ENCODE measurements at places on chromosomes 6 and 20.
A peak's percentile ranks its signal among the peaks of the same experiment; 100 is the strongest.

GRCh38 chr20:62808211-62808865 lies 3.7 kb downstream of the OGFR start:
- peak; percentile 68 for DNase-seq

DNA sequence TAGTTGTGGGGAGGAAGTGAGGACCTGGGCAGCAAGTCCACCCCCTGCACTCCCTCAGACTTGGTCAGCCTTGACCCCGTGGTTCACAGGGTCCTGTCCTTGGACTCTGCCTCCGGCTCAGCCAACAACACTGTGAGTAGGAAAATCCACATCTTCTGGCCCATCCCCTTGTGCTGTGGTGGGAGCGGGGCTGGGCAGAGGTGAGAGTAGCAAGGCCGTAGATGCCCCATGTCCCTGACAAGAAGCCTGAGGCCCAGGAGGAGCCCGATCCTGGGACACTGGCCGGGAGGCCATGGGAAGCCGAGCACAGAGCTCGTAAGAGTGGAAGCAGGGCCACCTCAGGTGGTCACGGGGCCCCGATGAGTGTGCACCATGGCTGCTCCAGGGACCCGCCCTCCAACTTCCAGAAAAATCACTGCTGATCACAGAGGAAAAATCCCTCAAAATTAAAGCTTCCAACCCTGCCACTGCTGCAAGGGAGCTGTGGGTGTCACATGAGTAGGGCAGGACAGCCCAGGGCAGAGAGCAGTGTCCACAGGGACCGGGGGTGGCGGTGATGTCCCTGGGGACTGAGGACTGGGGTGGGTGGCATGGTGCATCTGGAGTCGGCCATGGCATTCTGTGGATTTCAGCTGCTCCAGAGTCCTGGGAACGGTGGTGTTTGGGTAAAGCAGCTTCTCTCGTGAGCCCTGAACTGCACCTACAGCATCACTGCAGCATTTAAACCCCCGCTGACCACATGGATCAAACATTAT lies 189.4 kb downstream of the DLL1 start:
- DNase-seq, result no peak

GRCh38 chr6:46891252-46891795 lies 30.4 kb downstream of the ADGRF5 start:
- DNase-seq, result no peak

- no peak for DNase-seq
These were observed 54.1 kb upstream of the TULP1 start for GRCh38 chr6:35566794-35567193.

GRCh38 chr6:723540-723939 lies 30.6 kb upstream of the EXOC2 start:
- no peak for DNase-seq

- DNase-seq, result no peak
These were observed 151.4 kb downstream of the CEBPB start for GRCh38 chr20:50341880-50342637.

DNA sequence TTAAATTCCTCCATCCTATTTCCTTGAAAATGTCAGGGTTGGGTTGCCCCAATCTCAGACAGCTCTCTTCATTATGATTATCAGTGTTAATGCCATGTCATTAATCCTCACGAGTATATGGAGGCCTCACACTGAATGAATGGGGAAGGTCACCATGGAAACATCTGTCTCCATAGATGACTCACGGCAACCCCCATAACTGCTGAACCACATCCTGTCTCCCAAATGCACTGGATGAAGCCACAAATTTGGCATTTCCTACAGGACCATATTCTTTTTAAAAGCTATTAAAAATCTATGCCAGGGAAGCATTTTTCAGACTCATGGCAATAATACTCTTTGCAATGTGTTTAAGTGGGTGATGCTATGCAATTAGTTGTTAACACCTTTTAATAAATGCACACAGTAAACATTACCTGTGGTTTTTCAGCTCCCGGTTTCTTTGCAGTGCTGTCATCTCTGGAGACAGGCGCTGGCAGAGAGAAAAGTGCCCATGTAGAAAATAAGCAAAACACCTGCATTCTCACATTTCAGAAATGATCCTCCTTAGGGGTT lies 80.1 kb upstream of the PTPRK start:
- DNase-seq, result no peak

DNA sequence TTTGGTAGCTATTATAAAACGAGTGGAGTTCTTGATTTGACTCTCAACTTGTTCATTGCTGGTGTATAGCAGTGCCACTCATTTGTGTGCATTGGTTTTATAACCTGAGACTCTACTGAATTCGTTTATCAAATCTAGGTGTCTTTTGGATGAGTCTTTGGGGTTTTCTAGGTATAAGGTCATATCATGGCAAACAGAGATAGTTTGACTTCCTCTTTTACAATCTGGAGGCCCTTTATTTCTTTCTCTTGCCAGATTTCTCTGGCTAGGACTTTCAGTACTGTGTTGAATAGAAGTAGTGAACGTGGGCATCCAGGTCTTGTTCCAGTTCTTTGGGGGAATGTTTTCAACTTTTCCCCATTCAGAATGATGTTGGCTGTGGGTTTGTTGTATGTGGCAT lies 38.8 kb downstream of the SUMO4 start:
- no peak for DNase-seq

DNA sequence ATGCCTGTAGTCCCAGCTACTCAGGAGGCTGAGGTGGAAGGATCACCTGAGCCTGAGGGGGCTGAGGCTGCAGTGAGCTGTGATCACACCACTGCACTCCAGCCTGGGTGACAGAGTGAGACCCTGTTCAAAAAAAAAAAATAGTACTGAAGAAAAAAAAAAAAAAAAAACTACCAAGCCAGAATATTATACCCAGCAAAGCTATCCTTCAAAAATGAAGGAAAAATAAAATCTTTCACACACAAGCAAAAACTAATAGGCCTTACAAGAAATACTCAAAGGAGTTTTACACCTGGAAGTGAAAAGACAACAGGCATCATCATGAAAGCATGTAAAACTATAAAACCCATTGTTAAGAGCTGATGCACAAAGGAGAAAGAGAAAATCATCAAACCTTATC lies 37.5 kb upstream of the SRSF6 start:
- DNase-seq, result no peak

DNA sequence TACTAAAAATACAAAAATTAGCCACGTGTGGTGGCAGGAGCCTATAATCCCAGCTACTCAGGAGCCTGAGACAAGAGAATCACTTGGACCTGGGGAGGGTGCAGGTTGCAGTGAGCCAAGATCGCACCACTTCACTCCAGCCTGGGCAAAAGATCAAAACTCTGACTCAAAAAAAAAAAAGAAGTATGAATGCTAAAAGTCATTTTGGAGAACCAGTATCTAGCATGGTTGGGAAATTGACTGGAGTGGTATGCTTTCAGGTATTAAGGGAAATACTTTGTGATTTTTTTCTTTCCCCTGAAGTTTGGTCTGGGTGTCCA lies 30.1 kb downstream of the PCMT1 start:
- DNase-seq, result no peak

- DNase-seq, result no peak
These were observed 16.5 kb downstream of the RIPOR2 start for GRCh38 chr6:24919056-24919892.

- no peak for DNase-seq
These were observed 51.8 kb downstream of the SCAND1 start for GRCh38 chr20:35902545-35902941.

- no peak for DNase-seq
These were observed 18.1 kb downstream of the TOP1 start for GRCh38 chr20:41046716-41047115.

GRCh38 chr6:47237196-47237595 lies 72.5 kb downstream of the TNFRSF21 start:
- DNase-seq, result no peak

DNA sequence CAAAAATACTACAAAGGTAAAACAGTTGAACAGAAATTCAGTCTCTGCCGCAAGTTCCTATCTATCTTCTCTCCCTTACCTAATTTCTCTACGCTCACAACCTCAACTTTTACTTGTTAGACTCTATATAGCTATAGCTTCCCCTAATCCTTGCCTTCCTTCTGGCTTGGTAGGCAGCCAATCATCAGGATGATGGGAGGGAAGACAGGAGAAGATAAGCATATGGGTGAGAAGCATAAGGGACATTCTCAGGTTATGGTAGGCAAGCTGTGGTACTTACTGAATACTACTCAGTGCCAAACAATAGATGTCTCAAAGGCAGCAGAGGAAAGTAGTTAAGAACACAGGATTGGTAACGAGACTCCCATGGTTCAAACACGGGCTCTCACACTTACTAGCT lies 7.8 kb downstream of the CCNC start:
- DNase-seq, result no peak

DNA sequence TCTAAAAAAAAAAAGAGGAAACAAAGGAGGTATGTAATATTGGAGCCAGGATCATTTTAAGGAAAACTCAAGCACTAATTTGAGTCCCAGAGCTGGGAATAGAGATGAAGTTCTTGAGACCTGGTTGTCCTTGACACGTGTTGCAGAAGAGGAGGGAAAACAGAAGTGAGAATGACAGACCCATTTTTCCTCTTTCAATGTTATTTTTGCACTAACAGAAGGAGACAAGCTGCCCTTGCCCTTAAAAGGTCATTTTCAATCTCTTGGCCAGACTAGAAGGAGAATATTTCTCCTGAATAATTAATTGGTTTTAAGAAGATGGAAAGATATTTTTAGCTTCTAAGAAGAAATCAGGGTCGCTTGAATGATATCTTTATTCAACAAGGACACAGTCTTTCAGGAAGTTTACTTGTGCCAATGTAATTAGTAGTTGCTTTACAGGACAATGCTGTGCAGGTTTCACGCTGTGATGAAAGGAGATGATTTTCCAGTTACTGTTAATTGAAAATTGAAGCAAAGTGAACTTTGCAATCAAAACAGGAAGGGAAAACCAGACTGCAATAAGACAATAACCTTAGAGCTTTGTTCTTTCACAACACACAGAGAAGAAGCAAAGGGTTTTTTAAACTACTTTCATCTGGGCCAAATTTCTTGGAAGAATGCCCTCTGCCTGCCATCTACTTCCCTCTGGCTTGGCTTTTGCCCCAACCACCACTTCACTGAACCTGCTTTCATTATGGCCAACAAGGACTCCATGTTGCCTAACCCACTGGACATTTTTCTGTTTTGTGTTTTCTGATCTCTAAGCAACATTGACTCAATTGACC lies 107.8 kb upstream of the SHLD1 start:
- DNase-seq, result peak; percentile 82

- no peak for DNase-seq
These were observed 166.8 kb downstream of the SAMD5 start for GRCh38 chr6:147675281-147675680.

GRCh38 chr20:13432126-13432525 lies 206.6 kb downstream of the TASP1 start:
- DNase-seq, result no peak

DNA sequence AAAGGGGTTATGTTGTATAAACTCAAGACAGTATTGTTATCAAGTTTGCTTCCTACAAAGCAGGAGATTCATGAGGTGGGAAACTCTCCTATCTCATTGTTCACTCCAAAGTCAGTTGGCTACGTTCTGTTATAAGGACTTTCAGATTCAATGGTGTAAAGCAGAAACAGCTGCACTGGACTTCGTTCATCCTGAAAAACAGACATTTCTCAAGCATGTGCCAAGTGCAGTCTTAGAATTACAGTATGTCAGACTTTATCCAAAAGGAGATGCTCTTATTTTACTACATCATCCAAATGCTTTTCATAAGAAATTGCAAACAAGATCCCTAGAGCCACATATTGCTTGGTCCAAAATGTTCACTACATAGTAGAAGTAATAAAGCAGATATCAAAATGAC lies 14.9 kb downstream of the COL21A1 start:
- DNase-seq, result no peak

DNA sequence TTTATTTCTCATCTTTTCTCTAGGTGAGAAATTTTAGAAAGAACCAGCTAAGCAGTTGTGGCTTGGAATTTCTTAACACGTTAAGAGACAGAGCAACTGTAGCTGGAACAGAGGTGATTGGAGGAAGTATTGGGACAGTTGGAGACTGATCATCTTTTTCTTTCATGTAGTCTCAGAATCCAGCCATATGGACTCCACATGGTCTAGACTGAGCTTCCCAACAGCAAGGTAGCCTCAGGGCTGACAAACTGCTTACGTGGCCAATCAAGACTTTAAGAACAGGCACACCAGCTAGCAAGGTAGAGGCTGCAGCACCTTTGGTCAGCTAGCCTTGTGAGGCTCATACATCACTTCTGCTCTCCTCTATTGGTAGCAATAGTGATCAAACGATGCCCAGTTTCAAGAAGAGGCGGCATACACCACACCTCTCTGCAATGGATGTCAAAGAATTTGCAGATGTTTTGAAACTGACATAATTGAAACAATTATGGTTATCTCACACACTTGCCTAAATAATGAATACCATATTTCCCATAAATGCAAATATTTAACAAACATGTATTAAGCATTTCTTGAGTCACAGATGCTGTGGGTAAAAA lies 590.5 kb upstream of the SLC35B3 start:
- no peak for DNase-seq

DNA sequence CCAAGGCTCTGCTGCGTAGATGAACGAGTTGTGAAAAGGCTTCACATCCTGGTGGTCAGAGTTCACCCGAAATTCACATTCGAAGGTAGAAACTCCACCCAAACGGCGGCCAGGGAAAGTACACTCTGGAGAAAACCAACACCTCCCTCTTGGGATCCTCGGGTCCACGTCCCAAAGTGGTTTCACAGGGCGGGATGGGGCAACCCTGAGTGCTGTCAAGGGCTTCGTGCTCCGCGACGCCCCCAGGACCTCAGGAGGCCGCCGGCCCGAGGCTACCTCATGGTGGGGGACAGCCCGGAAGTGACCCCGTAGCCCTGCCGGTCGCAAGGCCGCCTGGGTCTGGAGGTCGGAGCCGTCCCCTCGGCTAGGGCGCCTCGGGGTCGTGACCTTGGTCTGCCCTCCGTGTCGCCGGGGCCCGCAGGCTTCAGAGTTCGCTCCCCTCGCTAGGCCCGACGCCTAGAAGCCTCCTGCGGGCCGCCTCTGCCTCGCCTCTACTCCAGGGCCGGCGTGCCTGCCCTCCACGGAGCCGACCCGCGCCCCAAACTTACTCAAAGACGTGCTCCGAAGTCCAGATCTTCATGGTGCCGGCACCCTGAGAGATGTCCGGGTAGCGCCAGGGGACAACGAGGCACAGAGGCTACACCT lies at the start of gene PRELID3B:
Gene PRELID3B (minus strand): TSS at position 636 of the 645 bp plus-strand sequence. CDS start 56 bp downstream, at position 580.
- DNase-seq, result no peak

- no peak for DNase-seq
These were observed 399.3 kb downstream of the KHDRBS2 start for GRCh38 chr6:61886608-61887259.

GRCh38 chr20:58014628-58015315 lies 213.7 kb downstream of the ANKRD60 start:
- DNase-seq, result no peak

GRCh38 chr6:125814481-125814880 lies 23.7 kb downstream of the NCOA7 start:
- no peak for DNase-seq

- no peak for DNase-seq
These were observed 45.2 kb downstream of the ANKEF1 start for GRCh38 chr20:10079964-10080363.

Measured in HL-60 (cell line).